ENCODE measurements at places on chromosomes 4 and X. TPM values are rescaled to one million over a fixed set of nuclear protein-coding genes. Genes with fewer than 3 reads are reported as not detected.

The GC gene
- not detected for total RNA-seq

GRCh38 chr4:139509727-139510410, 46.1 kb downstream of the SETD7 start:
- DNase-seq: no peak

The ACE2 gene
- 2.2 TPM for total RNA-seq

GRCh38 chr4:133555671-133556070, 406.6 kb downstream of the PCDH10 start:
- no peak for DNase-seq

DNA sequence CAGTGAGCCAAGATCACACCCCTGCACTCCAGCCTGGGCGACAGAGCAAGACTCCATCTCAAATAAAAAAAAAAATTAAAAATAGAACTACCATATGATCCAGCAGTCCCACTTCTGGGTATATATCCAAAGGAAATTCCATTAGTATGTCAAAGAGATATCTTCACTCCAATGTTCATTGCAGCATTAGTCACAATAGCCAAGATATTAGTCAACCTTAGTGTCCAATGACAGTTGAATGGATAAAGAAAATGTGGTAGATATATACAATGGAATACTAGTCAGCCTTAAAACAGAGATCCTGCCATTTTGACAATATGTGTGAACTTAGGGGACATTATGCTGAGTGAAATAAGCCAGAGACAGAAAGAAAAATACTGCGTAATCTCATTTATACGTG, 49.4 kb downstream of the C4orf46 start:
- DNase-seq: no peak

The GAGE13 gene
- not detected for total RNA-seq

Data from breast epithelium (tissue), 4 donors.